Natural killer cell (primary cell): ENCODE measurements at places on chromosomes 7 and 10. TPM values are rescaled to one million over a fixed set of nuclear protein-coding genes. Genes with fewer than 3 reads are reported as not detected.

Gene ADCYAP1R1
- total RNA-seq, result not detected

Gene HABP2
- not detected for total RNA-seq

Gene H2BK1
- total RNA-seq, result not detected

Gene YWHAG
- 28.9 TPM for total RNA-seq

Gene TCTN3
- total RNA-seq, result 15.8 TPM

Gene STEAP2
- 0.05 TPM for total RNA-seq

Gene ZNF736
- total RNA-seq, result 19.6 TPM

Gene FZD8
- total RNA-seq, result 1.4 TPM

Gene OGDHL
- total RNA-seq, result not detected

Gene TRIM73
- total RNA-seq, result 10.7 TPM
